ENCODE measurements at places on chromosomes 16 and 17. TPM values are rescaled to one million over a fixed set of nuclear protein-coding genes. Genes with fewer than 3 reads are reported as not detected.

The RDM1 gene
- not detected for total RNA-seq

The KRT15 gene
- total RNA-seq = not detected

The SNX20 gene
- 58.9 TPM for total RNA-seq

GRCh38 chr17:64938925-64939474 lies 19.7 kb upstream of the LRRC37A3 start:
- no peak for DNase-seq

DNA sequence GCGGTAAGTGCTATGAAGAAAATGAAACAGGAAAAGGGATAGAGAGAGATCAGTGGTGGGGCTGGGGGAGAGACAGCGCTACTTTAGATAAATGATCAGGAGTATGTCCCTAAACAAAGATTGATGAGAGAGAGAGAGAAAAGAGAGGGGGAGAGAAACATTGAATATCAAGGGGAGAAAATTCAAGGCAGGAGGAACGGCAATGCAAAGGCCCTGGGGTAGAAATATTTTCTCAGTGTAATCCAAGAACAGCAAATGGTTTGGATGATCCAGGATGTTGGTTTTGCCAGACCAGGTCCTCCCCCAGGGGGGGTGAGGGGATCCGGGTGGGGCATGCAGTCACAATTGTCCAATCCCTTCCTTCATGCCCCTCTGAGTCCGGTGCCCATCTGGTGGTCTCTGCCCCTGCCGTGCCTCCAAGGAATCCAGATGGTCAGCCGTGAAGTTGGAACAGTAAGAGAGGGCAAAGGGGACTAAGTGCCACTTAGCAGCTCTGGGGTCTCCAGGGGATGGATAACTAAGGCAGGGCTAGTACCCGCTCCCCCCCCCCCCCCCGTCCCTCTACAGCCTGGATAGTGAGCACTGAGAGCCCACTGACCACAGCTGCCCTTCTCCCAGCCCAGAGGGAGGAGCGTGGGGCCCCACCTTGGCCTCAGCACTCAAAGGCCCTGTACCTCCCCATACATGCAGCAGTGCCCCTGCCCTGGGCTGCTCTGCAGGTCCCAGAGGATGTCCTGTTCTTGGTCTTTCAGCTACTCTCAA lies 43.7 kb downstream of the TMEM132E start:
- no peak for DNase-seq

DNA sequence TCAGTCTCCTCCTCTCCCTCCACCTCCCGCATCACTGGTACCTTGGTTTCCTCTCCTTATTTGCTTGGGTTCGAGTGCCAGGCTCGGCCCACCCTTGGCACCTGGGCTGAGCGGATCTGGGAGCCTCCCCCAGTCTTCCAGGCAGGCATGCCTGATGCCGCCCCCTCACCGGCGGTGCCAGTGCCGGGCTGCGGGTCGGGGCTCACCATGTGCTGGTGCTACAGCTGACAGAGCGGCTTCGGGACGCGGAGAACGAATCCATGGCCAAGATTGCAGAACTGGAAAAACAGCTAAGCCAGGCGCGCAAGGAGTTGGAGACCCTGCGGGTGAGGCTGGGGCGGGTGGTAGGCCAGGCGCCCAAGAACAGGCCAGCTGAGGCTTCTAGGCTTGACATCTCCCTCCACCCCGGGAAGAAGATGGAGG lies 19.2 kb downstream of the FMNL1 start:
- no peak for DNase-seq

- DNase-seq = no peak
Measured at GRCh38 chr17:57459286-57459915, 203.1 kb downstream of the MSI2 start.

DNA sequence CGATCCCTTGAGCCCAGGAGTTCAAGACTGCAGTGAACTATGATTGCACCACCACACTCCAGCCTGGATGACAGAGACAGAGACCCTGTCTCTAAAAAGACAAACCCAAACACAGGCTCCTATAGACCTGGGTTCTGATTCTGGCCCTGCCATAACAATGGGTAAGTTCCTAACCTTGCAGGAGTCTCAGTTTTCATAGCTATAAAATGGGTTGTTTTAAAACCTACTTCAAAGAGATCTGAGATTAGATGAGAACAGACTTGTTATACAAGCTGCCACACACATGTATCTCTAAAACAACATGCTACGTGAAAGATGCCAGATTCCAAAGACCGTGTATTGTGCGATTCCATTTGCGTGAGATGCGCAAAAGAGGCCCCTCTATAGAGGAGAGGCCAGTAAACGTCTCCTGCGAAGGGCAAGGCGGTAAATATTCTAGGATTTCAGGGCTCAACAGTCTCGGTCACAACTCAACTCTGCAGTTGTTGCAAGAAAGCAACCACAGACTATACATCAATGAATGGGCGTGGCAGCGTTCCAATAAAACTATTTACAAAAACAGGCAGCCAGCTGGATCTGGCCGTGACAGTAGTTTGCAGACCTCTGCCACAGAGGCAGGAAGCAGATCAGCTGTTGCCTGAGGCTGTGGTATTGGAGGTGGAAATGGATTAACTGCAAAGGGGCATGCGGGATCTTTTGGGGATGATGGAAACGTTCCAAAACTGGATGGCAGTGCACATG lies 5.9 kb downstream of the CORO7 start:
- no peak for DNase-seq

DNA sequence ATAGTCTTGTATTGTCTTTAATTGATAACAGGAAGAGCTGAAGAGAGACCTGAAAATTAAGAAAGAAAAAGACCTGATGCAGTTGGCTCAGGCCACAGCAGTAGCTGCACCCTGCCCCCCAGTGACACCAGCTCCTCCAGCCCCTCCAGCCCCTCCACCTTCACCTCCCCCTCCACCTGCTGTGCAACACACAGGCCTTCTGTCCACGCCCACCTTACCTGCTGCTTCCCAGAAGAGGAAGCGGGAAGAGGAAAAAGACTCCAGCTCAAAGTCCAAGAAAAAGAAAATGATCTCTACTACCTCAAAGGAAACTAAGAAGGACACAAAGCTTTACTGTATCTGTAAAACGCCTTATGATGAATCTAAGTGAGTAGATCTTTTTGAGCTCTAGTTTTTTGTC lies 36.8 kb downstream of the C17orf58 start:
- no peak for DNase-seq

Measured in T-helper 17 cell (primary cell).